Stomach (tissue), 19 donors: ENCODE measurements at places on chromosomes 7 and 10. TPM values are rescaled to one million over a fixed set of nuclear protein-coding genes. Genes with fewer than 3 reads are reported as not detected.

The CDNF gene
- polyA plus RNA-seq, result 0.75 TPM

The AKR1C4 gene
- not detected for polyA plus RNA-seq

The UBTD1 gene
- 9.3 TPM for polyA plus RNA-seq

The SPACDR gene
- polyA plus RNA-seq, result 0.65 TPM

The FAM180A gene
- 2.1 TPM for polyA plus RNA-seq

The DRGX gene
- polyA plus RNA-seq, result not detected

The TMEM273 gene
- polyA plus RNA-seq, result 9.3 TPM

The RNF133 gene
- polyA plus RNA-seq, result not detected

The ACSM6 gene
- 0.13 TPM for polyA plus RNA-seq
